Cortex of kidney (tissue), 1 donor: ENCODE measurements at places on chromosomes 7 and 10.

DNA sequence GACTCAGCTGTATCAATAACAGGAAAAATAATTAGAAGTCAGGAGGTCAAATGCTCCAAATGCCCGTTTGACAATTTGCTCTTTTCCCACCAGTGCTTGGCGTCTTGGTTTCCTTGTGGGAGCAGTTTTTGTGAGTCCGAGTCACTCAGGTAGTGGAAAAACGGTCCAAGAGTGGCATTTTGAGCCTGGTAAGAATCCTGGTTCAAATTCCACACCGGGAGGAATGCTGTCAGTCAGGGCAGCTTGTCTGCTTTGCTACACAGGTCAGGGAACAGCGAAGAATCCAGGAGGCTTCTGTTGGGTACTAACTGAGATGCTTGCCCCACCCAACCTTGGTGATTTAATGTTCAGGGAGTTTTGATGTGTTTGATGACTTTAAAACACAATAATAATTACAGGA, 209.5 kb downstream of the HERPUD2 start:
- DNase-seq, result no peak

GRCh38 chr10:89360157-89360556, 17.7 kb upstream of the IFIT1B start:
- DNase-seq, result no peak

GRCh38 chr7:74372511-74373111, 81.1 kb upstream of the GTF2IRD1 start:
- DNase-seq, result no peak

GRCh38 chr10:77925795-77926565, 575 bp downstream of the DLG5 start:
- DNase-seq, result no peak

DNA sequence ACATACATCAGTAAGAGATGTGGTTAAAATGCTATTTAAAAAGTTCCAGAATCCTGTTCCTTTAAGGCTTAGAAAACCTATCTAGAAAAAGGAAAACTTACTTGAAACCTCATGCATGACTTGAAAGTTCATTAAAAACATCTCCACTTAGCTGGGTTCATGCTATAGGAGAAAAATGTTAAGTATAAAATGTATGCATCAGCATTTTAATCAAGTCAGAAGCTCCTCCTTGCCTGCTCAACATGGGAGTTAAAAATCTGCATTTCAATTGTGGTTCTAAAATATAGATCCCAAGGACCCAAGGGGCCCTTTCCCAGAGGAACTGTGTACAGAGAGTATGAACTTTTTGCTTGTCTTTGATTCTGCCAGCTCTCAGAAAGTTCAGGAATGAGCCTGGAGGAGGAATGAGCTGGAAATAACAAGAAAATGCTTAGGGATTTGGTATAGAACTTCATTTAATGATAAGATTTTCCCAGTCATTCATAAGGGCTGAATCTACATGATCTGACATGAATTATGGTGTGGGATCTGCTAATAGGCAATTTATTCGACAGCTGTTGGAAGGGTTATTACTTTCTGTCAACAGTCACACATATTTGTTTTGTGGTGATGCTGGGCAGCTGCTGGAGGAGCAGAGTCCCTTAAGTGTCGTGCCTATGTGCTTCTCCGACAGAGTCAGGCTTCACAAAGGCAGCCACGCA, 85.6 kb upstream of the MTPN start:
- no peak for DNase-seq

DNA sequence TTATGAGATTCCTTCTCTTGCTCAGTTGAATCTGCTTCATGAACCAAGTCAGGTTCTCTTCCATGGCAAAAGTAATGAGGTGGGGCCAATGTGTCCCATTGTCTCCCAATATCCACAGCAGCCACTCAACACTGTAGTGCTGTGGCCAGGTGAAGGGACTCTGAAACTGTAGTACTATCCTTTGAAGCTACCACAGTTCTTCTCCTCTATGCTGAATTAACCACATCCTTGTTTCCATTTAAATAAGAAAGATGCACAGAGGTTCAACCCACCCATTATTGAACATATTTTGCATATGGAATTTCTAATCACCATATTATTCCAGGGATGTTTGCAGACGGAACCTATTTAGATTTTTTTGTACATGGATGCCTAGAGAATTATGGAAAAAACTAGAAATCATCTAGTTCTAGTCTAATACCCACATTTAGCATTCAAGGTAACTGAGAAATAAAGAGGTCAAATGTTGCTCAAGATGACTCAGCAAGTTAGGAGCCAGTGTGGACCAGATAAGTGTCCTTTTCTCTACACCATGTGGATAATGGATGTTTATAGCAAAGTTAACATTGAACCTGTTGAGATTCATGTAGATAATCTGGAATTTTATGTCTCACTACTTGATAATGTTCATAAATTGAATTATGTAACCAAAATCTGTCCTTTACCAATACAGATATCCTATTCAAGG, 64.5 kb downstream of the LRRTM3 start:
- no peak for DNase-seq
